Stimulated activated CD4-positive, alpha-beta T cell treated with anti-CD3 and anti-CD28 coated beads, Interleukin-1b, Interleukin-23, amount 100 ng/mL, for 4 hours (primary cell): ENCODE measurements at places on chromosomes 12 and 14.

DNA sequence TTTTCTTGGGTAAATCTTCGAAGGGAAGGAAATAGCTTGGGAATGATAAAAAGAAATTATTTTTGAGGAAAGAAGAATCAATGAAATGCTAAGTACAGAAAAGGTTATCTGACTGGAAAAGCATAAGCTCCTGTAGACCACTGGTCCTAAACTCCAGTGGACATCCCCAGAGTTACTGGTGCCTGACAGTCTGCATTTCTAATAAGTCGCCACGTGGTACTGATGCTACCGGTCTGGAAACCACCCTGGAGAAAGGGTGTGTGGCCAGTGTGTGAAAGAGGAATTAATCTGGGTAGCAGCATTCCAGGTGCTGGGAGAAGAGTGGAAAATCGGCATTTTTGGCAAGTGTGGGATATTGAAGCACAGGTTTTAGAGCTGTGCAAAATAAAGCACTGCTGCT lies 73.3 kb downstream of the FBXW8 start:
- DNase-seq, result no peak

GRCh38 chr12:98053202-98053601 lies 462.2 kb upstream of the TMPO start:
- no peak for DNase-seq

DNA sequence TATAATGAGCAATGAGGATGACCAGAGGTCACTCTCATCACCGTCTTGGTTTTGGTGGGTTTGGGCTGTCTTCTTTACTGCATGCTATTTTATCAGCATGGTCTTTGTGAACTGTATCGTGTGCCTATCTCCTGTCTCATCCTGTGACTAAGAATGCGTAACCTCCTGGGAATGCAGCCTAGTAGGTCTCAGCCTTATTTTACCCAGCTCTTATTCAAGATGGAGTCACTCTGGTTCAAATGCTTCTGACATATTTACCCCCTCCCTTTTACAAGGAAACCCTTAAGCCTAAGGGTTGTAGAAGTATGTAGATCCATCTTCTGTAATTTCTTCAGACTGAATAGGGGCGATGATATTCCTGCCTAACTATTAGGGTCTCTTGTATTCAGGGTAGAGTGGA lies 8.4 kb downstream of the IFI27L1 start:
- DNase-seq, result no peak

- DNase-seq, result no peak
Observed at GRCh38 chr12:113297214-113297587, 37.7 kb downstream of the SLC8B1 start.

DNA sequence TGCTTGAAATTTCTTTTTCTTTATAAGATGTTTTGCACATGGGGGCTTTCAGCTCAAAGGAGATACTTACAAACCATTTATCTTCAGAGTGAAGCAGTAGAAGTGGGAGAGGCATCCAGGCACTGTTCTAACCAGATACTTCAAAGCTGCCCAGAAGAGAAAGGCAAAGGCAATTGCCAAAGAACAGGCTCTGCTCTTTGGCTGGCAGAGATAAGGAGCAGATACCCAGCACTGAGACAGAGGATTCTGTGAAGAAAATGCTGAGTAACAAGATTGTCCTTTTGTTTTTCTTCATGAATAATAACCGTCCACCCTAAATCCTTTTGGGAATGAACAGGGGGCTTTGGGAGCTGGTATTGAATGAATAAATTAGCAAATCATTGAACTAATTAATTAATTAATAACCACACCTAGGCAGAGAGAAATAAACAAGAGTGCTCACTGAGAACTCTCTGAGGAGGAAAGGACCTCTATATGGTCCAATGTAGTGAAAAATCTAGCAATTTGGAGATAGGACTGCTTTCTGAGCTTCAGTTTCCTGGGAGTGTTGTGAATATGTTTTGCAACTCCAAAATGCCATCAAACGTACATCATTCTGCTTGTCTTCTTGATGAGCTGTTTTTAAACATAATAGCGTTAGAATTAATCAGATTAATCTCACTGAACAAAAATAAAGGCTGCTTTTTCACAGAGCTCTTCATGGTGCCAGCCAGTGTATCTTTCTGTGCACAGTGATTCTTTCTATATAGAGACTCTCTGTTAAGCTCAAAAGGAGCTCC lies 192.8 kb upstream of the AMIGO2 start:
- DNase-seq, result no peak

GRCh38 chr14:105805701-105806100 lies 279.3 kb downstream of the TMEM121 start:
- no peak for DNase-seq

GRCh38 chr14:67482231-67483164 lies 6.0 kb downstream of the TMEM229B start:
- DNase-seq, result no peak

GRCh38 chr12:51836827-51837173 lies 11.7 kb downstream of the FIGNL2 start:
- no peak for DNase-seq

GRCh38 chr14:91119556-91120311 lies 5.9 kb downstream of the DGLUCY start:
- DNase-seq, result no peak

DNA sequence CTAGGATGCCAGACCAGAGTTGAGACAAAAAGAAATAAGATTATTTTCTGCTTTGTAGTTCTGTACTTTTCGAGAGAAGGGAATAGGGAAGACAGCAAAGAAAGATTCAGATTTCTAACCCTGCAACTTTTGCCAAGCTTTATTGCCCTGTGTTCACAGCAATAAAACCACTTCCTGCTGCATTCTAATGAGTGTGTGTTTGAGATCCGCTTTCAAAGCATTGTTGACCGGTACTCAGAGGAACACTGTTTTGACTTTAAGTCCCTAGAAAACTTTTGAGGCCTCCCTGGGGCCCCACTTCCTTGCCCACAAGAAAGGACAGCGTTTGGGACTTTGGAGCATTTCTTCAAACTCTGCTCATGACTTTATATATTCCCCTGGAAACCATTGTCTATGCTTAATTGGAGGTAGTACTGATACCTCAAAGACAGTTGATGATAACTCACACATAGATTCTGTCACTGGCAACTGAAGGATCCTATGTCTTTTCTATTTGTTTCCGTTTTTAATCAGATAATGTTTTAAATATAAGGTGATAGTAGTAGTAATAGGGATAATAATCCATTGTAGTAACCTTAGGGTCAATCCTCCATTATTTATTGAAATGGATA lies 1.3 kb downstream of the RNASE6 start:
- no peak for DNase-seq

- DNase-seq, result no peak
Observed at GRCh38 chr12:54879150-54879549, 24.8 kb downstream of the MUCL1 start.

DNA sequence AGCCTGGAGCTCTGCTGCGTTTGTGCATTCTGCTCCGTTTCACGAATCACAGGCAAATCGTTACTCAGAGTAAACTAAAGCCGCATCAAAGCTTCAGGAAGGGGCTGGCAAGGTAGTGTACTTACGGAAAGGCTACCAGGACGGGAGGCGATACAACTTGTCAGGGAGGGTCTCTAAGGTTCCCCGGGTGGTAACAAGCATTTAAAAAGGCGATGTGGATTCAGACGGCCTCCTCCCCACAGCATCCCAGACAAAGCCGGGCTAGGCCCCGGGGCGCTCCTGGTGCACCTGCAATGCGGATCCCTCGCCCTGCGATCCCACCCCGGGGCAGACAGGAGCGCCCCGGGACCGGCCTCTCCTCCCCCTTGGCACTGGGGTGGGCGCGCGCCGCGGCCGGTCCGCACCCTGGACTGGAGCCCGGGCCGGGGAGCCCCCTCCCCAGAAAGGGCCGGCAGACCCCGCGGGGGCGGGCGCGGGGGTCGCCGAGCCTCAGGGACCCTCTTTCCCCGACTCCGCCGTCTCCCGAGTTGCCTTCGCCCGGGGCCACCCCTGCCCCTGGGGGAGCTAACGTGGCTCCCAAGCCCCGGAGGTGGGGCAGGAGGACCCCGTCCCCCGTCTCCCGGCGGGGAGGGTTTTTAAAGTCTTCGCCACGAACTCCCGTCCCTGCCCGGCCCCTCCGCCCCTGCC lies 718 bp downstream of the CCDC92 start:
- peak; percentile 16 for DNase-seq

DNA sequence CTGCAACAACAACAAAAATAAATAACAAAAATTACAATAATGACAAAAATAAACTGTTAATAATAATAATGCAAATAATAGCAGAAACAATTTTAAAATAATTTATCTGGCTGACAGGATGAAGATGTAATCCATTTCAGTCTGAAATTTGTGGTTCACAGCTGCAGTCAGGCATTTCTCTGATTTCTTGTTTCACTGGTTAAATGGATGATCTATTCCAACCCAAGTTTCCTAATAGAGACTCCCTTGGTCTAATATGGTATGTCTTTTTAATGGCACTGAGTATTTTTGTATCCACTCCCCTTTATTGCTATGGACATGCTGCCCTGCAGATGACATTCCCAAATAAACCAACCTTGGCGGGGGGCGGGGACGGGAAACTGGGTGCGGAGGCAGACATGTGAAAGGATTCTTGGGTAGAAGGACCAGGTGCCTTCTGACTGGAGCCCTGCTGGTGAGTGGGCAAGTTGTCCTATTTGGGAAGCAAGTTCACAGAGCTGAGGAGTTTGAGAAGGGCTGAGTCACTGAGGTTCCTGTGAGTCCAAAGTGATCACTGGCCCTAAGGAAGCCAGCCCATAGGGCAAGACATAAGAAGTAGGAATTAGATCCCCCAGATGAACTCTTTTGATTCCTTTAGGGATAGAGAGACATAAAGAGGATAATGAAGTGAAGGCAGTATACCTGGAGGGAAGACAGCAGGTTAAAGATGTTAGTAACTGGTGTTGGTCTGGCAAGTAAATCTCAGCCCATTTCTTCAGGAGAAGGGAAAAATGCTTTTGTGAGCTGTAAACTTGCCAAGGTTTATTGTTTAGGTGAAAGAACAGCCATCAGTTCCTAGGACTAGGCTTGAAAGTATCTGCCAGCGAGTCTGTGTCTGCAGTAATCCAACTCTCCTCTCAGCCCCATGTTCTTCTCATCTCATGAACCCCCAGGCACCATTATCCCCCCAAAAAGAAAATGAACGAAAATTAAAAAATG lies 14.5 kb downstream of the FOXG1 start:
- DNase-seq, result no peak

- no peak for DNase-seq
Observed at GRCh38 chr12:16282081-16282480, 4.6 kb upstream of the SLC15A5 start.

GRCh38 chr14:32370714-32371113 lies 41.6 kb downstream of the AKAP6 start:
- DNase-seq, result no peak

DNA sequence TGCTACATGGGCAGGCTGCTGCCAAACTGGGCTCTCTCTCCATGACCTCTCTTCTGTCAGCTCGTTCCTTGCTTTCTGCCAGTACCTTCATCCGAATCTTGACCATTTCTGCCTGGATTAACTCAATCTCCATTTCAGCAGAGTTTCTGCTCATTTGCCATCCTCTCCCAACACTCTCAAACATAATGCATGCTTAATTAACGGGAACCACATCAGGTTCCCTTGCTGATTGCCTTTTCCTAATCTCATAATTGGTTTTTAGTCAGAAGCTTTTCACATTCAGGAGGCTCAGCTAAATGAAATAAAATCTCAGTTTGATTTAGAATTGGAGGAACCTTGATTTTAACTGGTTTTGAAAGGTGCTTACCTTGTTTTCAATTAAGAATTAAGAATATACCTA lies 127.3 kb downstream of the SLC5A8 start:
- DNase-seq, result no peak

GRCh38 chr12:70444903-70445302 lies 78.8 kb downstream of the KCNMB4 start:
- DNase-seq, result no peak

GRCh38 chr14:34684578-34684977 lies 29.8 kb downstream of the CFL2 start:
- no peak for DNase-seq

- DNase-seq, result no peak
Observed at GRCh38 chr14:24259282-24260025, 3.5 kb downstream of the TGM1 start.

- no peak for DNase-seq
Observed at GRCh38 chr12:61647566-61647965, 612.6 kb upstream of the USP15 start.

- peak; percentile 68 for DNase-seq
Observed at GRCh38 chr14:92613008-92613658, 99.6 kb downstream of the RIN3 start.

- no peak for DNase-seq
Observed at GRCh38 chr12:19223018-19223417, 93.5 kb downstream of the PLEKHA5 start.

- no peak for DNase-seq
Observed at GRCh38 chr14:84127495-84127894, 1402.4 kb upstream of the FLRT2 start.

DNA sequence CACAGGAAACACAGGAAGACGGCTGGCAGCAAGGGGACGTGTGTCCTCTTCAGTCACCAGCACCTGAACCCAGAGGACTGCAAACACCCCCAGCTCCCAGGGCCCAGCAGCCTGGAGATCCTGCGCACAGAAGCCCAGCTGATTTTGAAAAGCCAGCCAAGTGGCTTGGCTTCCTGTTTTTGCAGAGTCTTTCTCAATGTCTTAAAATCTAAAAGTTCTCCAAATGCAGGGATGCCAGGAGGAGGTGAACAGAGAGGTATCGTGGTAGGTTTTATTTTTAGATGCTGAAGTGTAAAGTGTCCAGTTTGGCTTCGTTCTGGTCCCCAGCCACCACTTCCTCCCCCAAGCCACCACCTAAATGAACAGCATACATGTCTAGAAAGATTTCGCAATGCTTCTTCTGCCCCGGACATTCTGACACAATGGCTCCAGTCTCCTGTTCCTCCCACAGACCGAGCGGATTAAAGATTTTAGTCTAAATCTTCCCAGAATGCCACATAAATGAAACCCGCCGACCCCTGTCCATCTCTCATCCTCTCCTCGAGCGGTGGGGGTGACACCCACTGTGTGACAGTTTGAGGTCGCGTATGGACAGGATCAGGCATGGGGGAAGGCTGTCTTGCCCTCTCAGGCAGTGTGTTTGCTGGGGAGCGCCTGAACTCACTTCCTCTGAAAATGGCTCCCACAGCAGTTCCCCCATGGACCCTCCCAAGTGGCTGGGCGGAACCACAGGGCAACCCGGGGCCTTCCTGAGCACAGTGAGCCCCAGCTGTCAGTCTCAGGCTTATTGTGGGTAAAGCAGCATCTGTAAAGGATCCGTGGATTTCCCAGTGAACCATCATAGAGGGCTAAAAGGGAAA lies 41.6 kb downstream of the ITPK1 start:
- no peak for DNase-seq
